ENCODE measurements at places on chromosomes 1 and 21.

DNA sequence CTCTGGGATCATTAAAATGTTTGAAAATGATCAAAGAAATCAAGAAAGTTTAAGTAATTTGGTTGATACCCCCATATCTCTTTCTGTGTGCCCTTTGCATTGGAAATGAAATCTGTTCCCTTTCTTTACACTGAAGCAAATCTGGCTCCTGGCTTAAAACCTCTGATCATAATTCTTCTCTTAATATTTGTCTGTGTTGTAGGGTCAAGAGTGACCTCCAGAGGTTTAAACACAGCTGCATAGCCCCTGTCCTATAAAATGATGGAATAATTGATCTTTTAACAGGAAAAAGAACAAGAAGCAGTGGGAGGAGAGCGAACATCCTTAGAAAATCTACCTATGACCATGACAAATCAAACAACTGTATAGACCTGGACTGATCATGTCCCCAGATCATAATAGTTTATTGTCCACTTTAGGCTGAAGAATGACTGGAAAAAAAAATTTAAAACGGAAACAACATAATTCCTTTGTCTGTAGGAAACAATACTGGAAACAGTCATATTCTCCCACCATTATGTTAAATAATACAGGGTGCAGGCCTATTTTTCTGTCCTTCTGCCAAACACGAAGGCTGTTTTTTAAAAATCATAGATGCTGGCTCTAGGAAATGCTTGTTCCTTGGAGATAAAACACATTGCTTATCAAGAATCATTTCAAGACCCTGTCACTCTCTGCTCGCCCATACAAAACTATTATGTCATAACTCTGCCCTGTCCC is 184.3 kb downstream of the NEGR1 start:
- no peak for DNase-seq

DNA sequence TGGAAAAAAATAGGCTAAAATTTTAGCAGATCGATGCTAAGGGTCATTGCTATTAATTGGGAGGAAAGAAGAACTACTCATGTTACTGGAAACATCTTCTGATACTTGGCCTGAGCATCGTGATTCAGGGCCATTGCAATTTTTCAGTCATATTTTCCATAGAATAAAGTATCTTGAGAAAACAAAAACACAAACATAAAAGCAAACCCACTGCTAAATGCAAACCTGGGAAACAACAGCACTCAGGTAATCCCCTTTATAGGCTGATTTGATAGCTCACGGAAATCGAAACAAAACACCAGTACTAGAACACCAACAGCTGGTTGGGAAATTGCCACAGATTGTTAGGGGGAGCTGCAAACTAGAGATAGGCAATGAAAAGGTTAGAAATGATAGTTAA is 172.9 kb upstream of the ESRRG start:
- DNase-seq: no peak

DNA sequence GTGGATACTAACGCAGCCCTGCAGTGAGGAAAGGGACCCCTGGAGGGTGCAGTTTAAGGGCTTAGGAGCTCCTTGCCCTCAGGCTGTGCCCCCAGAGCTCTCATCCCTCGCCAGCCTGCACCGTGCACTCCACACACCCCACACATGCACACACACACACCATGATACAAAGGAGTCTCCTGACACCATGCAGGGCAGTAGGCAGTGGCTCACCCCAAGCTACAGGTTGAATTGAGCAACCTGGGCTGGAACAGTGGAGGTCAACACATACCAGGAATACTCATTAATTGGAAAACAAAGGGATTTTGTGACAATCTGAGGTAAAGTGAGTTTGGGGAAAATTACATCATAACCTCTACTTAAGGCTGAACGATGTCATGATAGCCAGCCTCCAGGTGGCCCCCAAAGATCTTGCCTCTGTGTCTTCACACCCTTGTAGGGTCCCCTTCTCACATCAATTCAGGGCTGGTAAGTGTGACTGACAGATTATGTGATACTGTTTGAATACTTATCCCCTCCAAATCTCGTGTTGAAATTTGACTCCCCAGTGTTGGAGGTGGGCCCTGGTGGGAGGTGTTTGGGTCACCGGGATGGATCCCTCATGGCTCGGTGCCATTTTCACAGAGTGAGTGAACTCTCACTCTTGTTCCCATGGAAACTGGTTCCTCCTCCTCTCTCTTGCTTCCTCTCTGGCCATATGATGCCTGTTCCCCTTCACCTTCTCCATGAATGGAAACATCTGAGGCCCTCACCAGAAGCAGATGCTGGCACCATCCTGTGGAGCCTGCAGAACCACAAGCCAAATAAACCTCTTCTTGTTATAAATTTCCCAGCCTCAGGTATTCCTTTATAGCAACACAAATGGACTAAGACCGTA is 111.0 kb upstream of the RAB4A start:
- DNase-seq: no peak

DNA sequence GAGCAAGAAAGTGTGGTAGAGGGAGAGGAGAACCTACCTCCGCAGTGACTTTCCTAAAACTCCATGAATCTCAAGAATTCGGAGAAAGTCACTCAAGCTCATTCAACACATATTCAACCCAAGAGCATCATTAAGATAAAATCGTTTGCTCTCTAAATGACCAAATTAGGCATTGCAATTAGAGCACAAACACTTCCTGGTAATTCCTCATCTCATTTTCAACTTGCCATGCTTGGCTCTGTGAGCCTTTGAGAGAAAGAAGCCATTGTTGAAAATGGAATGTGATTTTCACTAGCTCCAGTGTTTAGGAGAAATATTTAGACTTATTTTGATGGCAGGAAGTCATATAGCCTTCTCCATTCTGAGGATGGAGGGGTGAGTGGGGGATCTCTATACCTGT is 52.5 kb downstream of the KAZN start:
- DNase-seq: no peak

GRCh38 chr1:49351768-49352167 is 575.1 kb upstream of the BEND5 start:
- DNase-seq: no peak

DNA sequence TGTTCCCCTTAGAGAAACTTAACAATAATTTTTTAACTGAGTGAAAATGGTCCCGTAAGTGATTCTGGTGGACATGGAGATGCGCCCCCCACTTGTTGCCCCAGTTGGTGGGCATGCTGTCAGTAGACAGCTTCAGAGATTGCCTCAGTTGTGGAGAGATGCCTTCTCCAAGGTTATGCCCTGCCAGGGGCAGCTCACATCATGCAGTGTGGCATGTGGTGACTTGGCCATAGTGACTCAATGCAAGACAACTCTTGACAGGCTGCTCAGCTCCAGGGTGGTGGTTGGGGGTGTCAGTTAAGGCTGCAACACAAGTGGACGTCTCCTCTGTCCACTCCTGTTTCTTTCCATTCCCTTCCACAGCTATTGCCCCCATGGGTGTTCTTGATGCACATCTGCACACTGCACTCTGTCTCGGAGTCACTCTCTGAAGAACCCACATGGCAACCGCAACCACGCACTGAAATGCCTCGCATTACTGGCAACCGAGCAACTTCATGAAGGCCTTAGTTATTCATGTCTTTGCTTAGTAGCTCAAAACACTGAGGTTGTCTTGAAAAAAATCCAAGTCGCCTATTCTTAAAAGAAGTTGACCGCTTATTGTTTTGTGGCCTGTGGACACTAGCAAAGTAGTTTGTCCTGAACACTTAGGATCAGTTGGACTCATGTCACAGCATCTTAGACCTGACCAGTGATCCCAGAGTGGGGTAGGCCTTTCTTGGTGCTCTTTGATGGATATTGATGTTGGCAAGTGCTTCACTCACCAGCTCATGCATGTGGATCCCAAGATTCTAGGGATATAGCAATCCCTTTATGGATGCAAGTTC is 54.8 kb upstream of the USP1 start:
- DNase-seq: no peak

GRCh38 chr1:99820546-99820945 is 29.6 kb upstream of the AGL start:
- DNase-seq: no peak

- no peak for DNase-seq
These were observed 698.3 kb downstream of the ADGRL2 start for GRCh38 chr1:82499022-82499421.

DNA sequence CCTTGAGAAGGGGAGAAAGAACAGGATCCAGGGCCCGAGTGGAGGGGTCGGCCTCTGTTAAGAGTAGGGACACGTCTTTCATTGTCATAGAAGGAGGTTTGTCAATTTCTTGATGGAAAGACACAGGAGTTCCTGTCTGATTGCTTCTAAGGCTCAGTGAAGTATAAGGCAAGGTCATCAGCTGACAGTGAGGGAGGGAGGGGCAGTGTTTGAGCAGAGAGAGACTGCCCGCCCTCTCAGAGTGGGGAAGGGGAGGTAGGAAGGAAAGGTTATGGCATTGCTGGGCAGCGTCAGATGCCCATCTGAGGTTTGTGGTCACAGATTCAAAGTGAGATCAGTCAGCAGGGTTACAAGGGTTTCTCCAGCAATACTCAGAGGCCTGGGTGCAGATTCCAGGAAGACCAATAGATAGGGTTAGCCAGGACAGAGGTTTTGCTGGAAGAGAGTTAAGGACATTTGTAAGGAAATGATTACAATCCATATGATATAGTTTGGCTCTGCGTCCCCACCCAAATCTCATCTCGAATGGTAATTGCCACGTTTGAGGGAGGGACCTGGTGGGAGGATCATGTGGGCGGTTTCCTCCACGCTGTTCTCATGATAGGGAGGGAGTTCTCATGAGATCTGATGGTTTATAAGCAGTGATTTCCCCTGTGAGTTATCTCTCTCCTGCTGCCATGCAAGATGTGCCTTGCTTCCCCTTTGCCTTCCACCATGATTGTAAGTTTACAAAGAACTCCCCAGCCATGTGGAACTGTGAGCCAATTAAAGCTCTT is 127.2 kb upstream of the GJB5 start:
- no peak for DNase-seq

DNA sequence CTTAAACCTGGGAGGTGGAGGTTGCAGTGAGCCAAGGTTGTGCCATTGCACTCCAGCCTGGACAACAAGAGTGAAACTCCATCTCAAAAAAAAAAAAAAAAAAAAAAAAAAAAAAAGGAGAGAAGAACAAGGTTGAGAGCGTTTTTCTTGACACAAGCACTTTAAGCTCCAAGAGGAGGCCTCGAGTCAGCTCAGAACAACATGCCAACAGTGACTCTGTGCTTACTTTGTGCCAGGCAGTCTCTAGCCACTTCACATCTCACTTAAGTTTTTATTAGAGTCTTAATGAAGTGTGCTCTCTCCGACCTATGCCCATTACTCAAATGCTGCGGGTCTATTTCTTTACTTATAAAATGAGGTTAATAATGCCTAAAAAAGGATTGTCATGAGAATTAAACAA is 13.0 kb downstream of the ATP1A1 start:
- DNase-seq: no peak

DNA sequence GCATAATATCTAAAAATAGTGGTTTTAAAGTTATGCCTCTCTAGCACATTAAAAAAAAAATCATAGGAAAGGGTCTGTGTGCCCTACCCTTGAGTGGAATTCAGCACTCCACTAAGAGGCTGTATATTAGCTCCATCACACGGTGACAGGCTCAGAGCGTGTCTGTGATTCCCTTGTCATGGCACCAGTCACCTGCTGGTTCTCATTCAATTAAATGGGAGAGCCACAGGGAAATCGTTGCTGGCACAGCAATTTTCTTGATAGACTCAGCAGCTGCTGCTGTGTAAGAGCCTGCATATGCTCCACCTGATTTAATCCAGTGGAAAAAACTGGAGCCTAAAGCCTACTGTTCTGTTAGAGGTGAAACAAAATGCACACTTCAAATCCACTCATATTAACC is 9.5 kb downstream of the ATP6V1G3 start:
- no peak for DNase-seq

DNA sequence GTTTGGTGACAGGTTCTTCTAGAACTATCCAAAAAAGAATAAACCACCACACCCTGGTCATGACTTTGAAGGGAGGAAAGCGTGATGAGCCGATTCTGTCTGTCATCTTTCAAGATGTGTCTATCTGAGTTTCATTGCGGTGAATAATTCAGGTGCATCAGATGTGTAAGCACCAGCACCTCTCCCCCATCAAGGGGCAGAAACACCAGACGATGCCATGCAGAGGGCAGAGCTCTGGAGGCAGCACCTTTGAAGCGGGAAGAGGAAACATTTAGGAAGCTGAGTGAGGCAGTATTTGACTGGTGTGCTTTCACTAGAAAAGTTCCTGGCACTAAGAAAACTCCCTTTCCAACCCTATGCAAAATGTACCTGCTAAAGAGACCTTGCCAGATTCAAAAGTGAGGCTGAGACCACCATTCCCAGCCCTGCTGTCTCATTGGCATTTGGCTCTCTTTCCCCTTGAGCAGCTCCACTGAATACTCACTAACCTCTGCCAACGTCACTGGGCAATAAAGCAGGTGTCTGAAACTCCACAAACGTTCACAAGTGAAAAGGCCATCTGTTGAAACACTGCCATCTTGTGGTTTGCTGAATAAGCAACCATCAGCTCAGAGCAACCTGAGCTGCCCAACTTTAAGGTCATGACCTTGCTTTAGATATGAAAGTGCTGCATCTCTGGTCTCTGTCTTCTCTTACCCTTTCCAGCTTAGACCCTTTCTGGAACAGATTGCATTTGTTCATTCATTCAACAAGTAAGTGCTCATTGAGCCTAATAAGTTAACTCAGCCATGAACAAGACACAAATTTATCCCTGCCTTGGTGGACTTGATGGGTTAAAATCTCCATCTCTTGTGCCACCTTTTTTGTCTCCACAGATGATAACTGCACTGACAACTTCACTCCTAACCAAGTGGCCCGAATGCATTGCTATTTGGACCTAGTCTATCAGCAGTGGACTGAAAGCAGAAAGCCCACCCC is 228.6 kb downstream of the PAPPA2 start:
- peak; percentile 5 for DNase-seq

DNA sequence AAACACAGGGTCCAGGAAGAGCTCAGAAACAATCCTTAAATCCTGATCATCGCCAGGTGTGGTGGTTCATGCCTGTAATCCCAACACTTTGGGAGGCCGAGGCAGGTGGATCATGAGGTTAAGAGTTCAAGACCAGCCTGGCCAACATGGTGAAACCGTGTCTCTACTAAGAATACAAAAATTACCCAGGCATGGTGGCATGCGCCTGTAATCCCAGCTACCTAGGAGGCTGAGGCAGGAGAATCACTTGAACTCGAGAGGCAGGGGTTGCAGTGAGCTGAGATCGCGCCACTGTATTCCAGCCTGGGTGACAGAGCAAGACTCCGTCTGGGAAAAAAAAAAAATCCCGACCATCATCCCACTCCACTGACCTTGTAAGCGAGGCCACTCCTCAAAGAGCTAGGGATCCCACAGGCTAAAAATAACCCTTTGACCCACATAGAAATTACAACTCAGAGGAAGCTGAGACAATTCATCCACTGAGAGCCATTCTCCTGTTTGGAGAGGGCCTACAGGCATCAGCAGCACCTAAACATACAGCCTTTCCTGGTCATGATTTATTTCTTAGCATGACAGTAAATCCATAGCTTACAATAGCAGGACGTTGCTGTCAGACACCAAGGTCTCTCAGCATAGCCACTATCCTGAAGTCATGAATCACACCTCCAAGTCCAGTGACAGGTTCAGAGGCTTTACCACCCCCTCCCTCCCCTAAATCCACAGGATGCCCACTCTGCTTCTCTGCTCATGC is 66.7 kb downstream of the TGFBR3 start:
- DNase-seq: no peak

Measured in T-helper 1 cell (primary cell).